ENCODE measurements at places on chromosomes 6 and 20.

GRCh38 chr6:159726255-159726917, 920 bp upstream of the WTAP start:
- no peak for DNase-seq

- no peak for DNase-seq
Measured at GRCh38 chr6:1055015-1055921, 256.6 kb upstream of the FOXQ1 start.

DNA sequence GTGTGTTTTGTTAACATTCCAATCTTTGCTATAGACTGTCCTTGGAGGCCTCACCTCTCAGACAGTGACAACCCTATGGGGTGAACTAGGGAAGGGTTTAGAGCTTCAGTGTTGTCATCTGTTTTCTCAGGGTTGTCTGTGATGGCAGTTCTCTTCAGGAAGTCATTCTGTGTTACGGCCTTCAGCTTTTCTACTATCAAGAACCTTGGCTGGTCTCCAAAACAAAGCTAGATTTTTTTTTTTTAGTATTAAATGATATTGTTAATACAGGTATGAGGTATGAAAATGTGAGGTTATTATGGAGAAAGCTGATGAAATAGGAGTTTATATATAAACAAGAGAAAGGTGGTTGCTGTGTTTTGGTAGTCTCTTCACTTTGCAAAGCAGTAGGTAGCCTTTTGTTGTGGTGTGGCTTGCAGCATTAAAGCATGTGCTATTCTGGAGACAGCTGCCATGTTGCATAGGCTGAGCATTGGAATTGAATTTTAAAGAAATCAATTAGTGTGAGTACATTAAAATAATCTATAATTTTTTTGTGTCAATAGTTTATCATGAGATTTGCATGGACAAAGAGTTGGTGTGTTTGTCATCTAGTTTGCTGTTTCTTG, 162.6 kb downstream of the CARMIL1 start:
- no peak for DNase-seq

DNA sequence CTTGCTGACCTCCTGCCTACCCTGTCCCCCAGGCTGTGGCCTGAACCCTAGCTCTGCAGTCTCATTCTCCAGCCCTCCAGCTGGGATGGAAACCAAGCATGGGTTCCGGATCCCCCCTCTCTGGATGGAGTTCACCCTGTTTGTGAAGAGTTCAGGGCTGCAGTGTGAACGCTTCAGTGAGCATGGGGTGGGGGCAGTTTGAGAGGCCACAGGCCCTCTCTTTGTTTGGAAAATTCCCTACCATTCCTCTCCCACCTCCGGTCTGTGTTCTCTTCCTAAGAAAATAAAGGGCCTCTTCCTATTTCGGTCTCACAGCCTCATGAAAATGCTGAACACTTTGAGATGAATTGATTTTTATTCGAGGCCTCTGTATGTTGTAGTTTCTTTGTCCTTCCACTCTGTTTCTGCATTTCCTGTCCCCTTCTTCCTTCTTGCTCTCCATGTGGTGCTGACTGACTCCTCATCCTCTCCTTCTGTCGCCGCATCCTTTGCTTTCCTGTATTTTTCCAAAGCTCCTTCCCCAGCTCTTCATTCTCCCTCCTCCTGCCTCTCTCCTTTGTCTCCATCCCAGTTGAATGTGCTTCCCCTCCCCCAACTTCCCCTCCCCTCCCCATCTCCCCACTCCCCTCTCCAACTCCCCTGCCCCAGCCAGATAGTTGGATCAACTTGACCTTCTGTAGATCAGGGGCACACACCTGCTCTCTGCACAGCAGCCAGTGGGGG, 2.4 kb upstream of the KCNK5 start:
- DNase-seq = no peak

DNA sequence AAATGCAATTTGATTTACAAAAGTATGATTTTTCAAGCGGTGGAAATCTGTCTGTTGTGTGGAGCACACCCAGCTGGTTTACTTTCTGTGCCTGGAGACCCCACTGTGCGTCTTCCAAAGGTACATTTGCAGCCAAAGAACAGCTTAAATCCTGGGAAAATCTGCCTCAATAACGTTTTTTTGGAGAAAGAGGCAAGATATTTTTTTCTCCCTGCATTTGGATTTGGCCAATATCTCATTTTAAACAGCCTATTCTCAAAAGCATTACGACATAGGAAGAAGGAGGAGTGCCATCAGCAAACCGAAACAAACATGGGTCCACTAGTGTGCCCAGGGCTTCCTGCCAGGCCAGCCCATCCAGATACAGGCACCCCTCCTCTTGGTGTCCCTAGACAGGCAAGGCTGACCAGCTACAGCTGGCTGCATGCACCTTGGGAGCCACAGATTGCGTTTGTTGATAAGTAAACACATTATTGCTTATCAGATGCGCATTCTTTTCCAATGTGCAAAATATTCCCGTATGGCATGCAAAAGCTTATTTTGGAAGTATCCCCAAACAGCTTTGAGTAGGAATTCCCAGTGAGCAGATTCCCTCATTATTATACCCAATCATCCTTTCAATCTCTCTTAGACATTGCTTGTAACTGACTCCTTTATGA, 184.5 kb upstream of the MARCKS start:
- DNase-seq = no peak

- peak; percentile 44 for DNase-seq
Measured at GRCh38 chr6:155201461-155202226, 62.2 kb upstream of the CLDN20 start.

DNA sequence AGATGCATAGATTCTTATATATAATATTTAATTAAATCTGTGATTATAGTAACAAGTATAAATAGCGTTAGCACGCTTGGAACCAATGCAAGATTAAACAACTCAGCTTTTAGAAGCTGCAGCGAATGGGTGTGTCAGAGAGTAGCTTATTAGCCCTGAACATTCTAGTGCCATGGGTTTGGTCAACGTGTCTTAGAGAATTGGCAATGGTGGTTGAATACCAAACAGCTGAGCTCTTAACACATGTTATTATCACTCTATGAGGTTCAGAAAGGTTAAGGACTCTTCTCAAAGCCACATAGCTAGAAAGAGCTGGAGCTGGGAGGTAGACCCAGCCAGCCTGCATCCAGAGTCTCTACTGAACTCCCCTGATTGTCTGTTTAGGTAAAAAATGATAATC, 284.2 kb upstream of the CHD6 start:
- DNase-seq = no peak

DNA sequence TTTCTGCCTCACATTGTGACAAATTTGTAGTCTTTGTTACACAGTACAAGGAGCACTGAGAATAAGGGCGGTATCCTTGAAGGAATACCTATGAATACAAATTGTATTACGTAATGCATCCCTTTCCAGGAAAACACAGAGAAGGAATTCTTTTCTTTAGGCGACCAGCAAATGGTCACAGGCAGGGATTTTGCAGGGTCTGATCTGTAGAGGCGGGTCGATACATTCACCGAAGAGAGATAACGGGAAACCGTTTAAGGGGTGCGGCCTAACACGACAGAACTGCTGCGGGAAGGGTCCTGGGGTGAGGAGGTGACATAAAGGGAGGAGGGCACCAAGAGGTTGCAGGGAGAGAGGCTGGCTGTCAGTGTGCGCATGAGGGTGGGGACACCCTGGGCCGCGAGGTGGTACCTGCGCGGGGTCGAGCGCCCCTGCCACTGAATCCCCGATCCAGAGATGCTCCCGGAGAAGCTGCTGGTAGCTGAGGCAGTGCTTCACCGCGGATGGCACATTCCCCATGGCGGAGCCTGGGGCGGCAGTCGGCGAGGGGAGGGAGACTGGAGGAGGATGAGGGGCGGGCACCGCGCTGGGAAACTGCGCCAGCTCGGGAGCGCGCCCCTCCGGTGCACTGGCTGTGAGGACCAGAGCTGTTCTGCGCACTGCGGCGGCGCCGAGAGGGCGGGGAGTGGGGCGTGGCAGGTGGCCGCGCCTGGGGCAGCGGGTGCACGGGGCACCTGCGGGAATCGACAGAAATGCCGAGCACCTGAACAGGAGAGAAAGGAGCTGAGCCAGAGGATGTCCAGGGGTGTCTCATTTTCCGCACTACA, at the start of gene HMGCLL1:
Gene HMGCLL1 (minus strand): TSS at position 656 of the 827 bp plus-strand sequence. CDS start 137 bp downstream, at position 519.
- DNase-seq = peak; percentile 78

DNA sequence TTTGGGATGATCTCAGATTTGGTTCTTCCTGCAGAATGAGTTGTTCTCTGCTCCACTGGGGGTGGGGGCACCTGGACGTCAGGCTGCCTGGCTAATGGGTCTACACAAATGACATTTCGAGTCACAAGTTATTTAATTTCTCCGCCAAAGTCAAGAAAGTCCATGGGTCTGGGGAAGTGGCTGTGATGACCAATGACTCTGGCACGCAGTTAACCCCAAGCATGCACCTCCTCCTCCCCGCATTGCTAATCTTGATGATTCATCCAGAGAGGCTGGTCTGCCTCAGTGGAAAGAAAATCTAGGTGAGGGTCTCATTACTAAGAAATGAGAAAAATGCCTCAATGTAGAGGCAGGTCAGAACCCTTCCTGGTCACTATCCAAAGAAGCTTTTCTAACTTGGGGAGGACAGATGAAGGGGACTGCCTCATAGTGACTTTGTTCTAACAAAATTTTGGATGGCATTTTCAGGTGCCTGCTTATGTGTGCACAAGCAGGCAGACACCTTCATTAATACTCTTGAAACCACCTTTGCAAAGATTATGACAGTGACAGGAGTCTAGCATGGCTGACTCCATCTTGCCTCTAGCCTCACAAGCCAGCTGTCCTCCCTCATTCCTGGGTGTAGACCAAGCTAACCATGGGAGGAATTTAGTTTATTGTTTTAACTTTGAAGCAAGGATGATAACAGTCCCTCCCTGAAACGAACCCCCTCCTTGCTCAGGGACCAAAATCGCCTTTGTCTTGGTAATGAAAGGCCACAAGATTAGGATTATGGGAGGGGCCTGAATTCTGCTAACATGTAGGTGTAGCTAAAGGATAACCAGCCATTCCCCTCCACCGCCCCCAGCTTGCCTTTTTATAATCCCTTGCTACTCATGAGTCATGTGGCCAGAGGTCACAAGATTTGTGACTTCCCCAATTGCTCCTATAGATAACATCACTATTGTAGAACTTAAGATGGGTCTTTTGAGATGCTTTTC, 98.6 kb upstream of the MRPS10 start:
- peak; percentile 72 for DNase-seq
